ENCODE measurements at places on chromosomes 1 and 21.

DNA sequence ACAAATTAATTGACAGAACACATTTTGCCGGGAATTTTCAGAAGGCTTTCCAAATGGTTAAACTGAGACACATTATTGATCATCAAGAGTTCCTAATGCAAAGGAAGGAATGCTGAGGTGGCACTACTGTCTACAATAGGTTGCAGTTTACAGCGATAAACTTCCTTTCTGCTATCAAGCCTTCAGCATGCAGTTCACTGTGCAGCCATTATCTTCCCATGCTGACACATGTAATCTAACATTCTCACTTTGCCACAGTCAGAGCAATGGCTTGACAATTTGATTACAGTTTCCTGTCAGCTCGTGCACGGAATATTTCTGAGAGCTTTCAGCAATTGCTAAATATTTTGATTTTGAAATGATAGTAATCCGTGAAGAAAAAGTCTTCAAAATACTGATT is 166.9 kb upstream of the PRMT6 start:
- DNase-seq, result no peak

- no peak for DNase-seq
Observed at GRCh38 chr1:206445116-206445515, 25.2 kb upstream of the IKBKE start.

GRCh38 chr1:151145304-151146071 is 943 bp downstream of the SEMA6C start:
- no peak for DNase-seq

GRCh38 chr1:240491156-240491555 is 120.8 kb downstream of the GREM2 start:
- DNase-seq, result no peak

- no peak for DNase-seq
Observed at GRCh38 chr1:175960169-175960568, 216.8 kb upstream of the TNR start.

- DNase-seq, result no peak
Observed at GRCh38 chr1:52204696-52205095, 62.8 kb downstream of the ZFYVE9 start.

GRCh38 chr1:85816606-85817005 is 108.4 kb upstream of the ZNHIT6 start:
- DNase-seq, result no peak

Measured in C1 segment of cervical spinal cord (tissue), 14 donors.